Activated T-helper 2 cell treated with anti-CD3 and anti-CD28 coated beads, Interferon-gamma antibody, Interleukin-2, Interleukin-4, amounts not matched to agents 10 μg/mL and 5 μg/mL and 100 μg/mL, durations not matched to agents 14 hours and 24 hours and 36 hours (primary cell): ENCODE measurements at places on chromosomes 4 and X. TPM values are rescaled to one million over a fixed set of nuclear protein-coding genes. Genes with fewer than 3 reads are reported as not detected.

GRCh38 chr4:53535567-53535966 is 55.7 kb downstream of the LNX1 start:
- DNase-seq = no peak

DNA sequence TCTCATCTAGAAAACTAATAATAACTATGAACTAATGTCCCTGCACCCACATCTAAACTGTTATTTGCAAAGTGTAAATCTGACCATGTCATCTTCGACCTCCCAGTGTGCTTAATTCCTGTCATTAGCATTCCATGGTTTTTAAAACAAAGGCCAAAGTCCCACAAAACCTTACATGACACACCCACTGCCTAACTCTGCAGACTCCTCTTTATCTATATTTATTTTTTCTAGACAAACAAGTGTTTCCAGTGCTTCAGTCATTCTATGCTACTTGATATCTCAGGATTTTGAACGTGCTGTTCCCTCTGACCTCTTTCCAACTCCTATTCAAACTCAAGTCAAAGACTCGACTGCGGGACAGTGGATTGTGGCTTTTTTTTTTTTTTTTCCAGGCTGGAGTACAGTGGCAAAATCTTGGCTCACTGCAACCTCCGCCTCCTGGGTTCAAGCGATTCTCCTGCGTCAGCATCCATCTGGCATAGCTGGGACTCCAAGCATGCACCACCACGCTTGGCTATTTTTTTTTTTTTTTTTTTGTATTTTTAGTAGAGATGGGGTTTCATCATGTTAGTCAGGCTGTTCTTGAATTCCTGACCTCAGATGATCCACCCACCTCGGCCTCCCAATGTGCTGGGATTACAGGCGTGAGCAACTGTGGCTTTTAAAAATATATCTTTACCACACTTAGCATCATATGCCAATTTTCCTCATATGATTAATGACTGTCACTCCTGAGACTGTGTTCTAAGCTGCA is 1511.0 kb downstream of the ARAP2 start:
- no peak for DNase-seq

GRCh38 chrX:13252726-13253125 is 67.1 kb downstream of the ATXN3L start:
- no peak for DNase-seq

DNA sequence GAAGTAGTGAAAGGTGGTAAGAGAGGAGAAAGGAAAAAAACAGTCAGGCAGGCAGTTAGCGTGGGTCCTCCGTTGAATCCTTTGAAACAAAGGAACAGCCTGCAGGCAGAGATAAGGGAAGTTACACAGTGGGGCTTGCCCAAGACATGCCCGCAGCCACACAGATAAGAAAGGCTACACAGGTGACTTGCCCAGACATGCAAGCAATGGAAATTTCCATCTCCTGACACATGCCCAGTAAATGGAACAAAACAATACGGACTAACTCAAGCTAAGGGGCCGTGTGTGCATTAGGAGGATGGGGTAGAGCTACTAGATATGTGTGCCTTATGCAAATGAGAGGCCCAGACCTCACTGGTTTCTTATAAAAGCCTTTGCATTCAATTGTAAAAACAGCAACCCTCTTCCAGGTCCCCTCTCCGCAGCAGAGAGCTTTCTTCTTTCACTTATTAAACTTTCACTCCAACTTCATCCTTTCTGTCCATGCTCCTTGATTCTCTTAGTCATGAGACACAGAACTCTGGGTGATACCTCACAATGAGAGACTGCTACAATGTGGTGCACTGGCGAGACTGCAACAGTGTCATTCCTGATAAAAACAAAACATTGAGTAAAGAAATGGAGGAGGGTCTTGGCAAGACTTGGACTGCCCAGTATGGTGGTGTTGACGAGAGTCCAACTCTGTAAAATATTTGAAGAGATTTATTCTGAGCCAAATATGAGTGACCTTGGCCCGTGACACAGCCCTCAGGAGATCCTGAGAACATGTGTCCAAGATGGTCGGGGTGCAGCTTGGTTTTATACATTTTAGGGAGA is 997.4 kb upstream of the PRKX start:
- DNase-seq = no peak

- DNase-seq = no peak
Observed at GRCh38 chr4:97142410-97142809, 1000.9 kb downstream of the STPG2 start.

- no peak for DNase-seq
Observed at GRCh38 chrX:150941580-150941979, 41.6 kb upstream of the HMGB3 start.

GRCh38 chrX:85115252-85115651 is 111.6 kb downstream of the APOOL start:
- DNase-seq = no peak

BLTP1 gene
- total RNA-seq = 28.1 and 32.6 TPM in 2 replicates

GRCh38 chrX:76420237-76420636 is 7.3 kb upstream of the MAGEE1 start:
- no peak for DNase-seq
